ENCODE measurements at places on chromosomes 3 and 15.

DNA sequence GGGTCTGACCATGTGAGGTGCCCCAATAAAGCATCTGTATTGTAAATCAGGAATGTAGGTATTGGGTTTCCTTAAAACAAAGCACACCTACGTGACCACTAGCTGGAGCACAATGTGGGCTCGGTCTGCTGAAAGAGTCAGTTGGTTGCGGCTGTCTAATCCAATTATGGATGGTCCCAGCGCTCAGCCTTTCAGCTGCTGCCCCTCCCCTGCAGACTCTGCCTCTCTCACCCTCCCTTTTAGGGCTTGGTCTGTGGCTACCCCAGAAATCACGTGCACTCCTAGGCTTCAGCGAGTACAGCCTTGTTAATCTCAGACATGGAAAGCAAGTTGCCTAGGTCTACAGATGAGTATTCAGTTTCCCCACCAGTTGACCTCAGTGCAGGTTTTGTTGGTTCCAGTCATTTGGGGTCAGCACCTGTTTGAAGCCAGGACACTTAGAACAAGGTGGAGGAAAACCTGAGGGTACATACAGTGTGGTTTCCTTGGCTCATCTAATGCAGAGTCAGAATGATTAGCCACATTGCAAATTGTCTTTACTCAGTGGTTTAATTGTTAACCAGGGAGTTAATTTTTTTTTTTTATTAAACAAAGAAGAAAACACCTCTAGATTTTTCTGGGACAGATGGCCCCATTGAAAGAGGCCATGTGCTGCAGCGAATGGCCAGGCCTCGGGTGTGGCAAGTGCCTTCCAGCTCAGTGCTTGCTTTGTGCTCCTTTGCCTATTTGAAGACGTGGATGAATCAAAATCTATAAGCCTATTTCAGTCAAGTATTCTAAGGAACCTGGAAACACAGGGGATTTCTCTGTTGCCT is 137.7 kb downstream of the IGF1R start:
- no peak for DNase-seq

DNA sequence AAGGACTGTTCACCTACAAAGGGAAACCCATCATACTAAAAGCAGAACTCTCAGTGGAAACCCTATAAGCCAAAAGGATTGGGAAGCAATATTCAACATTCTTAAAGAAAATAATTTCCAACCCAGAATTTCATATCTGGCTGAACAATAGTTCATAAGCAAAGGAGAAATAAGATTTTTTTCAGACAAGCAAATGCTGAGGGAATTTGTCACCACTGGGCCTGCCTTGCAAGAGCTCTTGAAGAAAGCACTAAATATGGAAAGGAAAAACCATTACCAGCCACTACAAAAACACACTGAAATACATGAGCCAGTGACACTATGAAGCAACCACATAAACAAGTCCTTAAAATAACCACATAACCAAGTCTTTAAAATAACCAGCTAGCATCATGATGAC is 28.9 kb upstream of the DCBLD2 start:
- no peak for DNase-seq

DNA sequence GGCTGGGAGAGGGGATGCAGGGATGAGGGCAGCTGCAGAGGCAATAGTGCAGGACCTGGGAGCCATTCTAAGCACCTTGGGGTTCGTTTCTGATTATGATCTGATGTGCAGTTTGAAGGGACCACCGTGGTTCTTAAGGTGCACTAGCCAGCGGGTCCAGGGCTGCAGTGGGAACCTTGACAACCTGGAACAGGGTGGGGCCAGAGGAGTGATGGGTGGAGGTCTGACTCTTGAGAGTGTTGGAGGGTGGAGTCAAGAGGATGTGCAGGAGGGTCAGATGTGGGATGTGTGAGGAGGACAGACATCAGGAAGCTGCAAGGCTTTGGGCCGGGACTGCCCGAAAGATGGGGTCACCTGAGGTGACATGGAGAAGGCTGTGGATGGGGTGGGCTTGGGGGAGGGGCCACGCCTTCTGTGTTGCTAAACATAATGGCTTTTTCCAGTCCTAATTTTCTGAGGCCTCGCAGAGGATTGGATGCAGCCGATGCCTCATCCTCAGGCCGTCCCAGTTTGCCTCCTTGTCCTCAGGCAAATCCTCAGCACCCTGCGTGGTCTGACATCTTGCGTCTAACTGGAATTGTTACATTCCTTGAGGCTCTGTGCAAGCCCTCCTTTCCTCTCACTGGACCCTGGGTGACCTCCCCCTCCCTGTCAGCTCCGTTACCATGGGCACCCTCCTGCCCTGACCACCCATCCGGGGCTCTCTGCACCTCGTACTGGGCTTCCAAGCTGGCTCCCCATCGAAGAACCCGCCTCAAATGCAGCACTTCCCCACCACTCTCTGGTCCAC is 61.4 kb upstream of the TRPM1 start:
- no peak for DNase-seq

DNA sequence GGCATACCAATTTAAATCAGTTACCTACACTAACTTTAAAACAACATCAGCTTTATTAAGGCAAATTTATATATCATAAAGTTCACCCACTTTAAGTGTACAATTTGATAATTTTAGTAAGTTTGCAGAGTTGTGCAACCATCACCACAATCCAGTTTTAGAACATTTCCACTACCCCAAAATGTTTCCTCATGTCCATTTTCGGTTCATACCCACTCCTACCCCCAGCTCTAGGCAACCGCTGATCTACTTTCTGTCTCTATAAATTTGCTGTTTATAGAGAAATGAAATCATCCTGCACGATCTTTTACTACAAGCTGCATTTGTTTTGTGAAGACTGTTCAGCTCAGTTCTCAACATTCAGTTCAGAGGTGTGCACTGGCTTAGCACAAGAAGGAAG is 31.5 kb upstream of the FAM81A start:
- DNase-seq: no peak

DNA sequence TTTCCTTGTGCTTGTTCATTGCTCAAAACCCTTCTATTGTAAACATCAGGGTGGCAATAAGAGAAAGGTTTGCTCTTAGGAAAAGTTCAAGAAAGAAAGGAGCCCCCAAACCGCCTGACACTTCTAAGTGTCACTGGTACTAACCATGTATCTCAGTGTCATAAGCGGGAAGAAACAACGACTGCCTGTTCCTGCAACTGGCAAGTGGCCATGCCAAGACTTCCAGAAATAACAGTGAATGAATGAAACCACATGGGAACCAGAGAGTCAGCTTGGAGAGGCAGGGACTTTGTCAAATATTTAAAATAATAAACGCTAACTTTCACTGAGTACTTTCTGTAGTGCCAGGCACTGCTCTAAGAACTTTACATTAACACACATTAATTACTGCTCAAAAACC is 1.1 kb downstream of the PLSCR2 start:
- DNase-seq: no peak

DNA sequence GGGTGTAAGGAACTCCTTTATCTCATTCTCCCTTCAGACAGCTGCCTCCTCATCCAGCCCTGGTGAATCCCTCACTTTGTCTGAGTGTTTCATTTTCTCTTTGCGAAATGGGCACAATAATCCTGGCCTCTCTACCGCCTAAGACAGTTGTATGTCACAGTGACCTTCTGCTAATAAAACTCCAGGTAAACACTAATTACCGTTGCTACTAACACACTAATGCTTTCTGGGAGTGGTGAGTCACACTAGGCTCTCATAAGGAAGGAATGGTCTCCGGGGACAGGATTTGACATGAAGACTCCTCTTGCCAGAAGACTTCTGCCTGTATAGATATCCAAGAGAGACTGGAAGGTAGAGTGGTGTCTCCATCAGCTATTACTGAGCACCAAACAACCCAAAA is 71.7 kb upstream of the SNRK start:
- DNase-seq: no peak

DNA sequence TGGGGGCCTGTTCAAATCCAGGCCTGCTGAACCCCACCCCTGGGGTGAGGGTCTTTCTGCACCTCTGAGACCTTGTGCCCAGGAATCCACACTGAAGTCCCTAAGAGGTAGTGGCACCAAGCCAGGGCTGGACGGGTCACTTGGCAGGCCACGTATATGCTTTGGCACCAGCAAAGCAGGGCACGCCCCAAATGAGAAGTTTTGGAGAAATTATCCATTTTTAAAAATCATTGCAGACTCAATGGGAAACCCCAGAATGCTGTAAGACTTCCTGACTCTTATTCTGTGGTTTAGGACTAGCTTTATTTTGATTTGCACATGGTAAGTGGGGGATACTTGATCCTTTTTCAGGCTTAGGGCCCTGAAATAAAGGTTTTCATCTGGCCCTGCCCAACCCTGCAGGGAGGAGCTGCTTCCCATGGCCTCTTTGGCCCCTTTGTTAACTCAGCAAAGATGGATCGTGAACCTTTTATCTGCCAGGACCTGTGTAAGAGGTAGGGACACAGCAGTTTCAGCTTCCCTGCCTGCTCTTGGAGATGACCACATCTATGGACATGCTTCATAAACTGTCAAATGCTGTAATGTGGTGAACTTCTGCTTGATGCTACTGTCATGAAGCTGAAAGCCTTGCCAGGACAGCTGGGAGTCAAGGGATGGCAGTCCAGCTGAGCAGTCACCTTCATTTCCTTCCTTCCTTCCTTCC is 88.0 kb downstream of the HMG20A start:
- DNase-seq: no peak

- DNase-seq: no peak
Measured at GRCh38 chr3:195438371-195438770, 4.4 kb downstream of the ACAP2 start.

- peak; percentile 15 for DNase-seq
Measured at GRCh38 chr3:171190668-171191067, 164.1 kb upstream of the SLC2A2 start.
